Epithelial cell of proximal tubule (primary cell): ENCODE measurements at places on chromosomes 2 and 18. TPM values are rescaled to one million over a fixed set of nuclear protein-coding genes. Genes with fewer than 3 reads are reported as not detected.

DNA sequence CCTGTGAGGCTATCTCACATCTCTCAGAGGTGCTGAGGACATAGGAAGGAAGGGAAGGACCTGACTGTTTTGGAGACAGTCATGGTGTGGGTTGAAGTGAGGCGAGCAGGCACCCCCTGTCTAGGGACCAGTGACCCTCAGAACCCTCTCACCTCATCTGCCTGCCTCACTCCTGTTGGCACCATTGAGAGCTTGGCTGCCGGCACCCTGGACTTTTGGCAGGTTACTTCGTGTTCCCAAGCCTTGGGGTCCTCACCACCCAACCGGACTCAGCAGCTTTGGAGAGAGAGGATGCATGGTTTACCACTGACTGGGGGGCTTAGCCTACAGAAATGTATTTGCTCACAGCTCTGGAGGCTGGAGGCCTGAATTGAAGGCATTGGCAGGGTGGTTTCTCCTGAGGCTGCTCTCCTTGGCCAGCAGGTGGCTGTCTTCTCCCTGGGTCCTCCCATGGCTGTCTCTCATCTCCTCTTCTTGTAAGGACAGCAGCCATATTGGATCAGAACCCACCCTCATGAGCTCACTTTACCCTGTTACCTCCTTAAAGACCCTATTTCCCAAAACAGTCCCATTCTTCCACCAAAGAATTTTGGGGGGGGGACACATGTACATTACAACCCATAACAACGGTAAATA is 142.0 kb downstream of the TSN start:
- no peak for DNase-seq

DNA sequence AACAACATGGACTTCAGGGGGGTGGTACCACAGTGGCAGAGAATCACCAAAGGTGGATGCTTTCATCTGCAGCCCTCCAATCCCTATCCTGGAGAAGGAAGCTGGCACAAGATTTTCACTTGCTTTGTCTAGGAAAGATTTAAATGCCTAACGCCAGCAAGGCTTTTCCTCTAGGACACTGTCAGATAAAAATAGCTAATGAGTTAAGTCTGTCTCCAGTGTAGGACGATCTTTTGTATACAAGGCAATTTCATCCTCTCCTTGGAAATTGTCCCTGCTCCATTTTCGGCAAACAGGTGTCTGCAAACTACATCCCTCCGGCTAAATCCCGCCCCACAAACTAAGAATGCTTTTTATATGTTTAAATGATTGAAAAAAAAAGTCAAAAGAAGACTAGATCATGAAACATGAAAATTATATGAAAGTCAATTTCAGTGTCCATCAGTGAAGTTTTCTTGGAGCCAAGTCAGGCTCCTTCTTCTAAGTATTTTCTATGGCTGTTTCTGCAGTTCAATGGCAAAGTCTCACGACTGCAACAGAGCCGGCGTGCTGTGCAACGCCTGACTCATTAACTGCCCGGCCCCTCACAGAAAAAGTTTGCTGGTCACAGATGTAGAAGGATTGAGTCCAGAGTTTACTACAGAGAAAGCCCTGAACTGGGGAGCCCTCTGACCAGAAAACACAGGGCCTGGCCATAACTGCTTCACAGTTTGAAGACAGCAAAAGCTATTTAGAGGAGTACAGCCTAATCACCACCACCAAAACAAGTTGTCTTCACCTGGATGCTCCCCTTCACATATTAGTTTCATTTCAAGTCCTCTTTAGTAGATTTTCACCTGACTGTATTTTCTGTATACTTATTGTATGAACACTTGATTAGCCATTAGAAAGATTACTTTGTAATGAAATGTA is 52.3 kb downstream of the PIEZO2 start:
- DNase-seq, result no peak

- DNase-seq, result no peak
These were observed 632 bp upstream of the ACVR1 start for GRCh38 chr2:157876786-157877138.

DNA sequence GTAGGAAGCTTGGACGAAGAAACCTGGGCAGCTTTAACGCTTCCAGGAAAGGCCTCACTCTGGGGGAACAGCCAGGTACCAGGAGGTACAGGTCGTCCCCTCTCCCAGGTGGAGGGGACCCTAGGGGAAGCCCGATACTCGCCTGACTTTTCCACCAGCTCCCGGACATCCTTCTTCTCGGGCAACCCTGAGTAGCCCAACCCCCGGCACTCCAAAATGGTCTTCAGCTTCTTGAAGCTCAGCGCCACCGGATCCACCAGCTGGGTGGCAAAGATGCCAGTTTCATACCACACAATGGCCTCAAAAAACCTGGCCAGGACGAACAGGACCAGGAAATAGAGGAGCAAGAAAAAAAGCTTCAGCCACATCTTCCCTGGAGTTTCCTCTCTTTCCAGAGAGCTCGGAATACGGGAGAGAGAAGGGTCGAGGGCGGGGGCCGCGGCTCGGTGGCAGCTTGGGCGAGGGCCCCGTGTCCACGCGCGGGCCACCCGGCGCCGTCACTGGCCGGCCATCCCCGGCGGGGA is 1.1 kb downstream of the RNF103 start:
- no peak for DNase-seq

CDH19 gene
- total RNA-seq, result not detected in 2 replicates

DYNAP gene
- total RNA-seq, result not detected in 2 replicates
